Activated CD4-positive, alpha-beta T cell treated with anti-CD3 and anti-CD28 coated beads, Interleukin-10, Interleukin-2, amounts not matched to agents 100 ng/mL and 50 ng/mL, durations not matched to agents 16 hours and 8 hours (primary cell): ENCODE measurements at places on chromosomes 6 and 20.

DNA sequence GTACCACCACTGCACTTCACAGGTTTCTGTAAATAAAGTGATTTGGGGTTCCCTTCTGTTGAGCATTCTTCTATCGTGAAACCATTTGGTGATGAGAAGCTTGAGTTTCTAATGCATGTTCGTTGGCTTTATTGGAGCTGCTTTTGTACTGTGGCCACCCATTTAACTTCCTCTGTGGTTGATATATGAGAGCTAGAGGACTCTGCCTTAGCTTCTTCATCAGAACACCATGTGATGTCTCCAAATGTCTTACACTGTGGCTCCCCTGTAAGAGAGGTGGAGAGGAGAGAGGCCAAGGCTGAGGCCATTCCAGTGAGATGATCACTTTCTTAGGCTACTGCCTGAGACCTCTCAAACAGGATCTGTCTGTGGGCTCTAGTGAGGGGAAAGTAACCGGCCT, 114.5 kb downstream of the SLC16A10 start:
- DNase-seq, result no peak

GRCh38 chr20:9035126-9035525, 33.8 kb upstream of the PLCB4 start:
- no peak for DNase-seq

DNA sequence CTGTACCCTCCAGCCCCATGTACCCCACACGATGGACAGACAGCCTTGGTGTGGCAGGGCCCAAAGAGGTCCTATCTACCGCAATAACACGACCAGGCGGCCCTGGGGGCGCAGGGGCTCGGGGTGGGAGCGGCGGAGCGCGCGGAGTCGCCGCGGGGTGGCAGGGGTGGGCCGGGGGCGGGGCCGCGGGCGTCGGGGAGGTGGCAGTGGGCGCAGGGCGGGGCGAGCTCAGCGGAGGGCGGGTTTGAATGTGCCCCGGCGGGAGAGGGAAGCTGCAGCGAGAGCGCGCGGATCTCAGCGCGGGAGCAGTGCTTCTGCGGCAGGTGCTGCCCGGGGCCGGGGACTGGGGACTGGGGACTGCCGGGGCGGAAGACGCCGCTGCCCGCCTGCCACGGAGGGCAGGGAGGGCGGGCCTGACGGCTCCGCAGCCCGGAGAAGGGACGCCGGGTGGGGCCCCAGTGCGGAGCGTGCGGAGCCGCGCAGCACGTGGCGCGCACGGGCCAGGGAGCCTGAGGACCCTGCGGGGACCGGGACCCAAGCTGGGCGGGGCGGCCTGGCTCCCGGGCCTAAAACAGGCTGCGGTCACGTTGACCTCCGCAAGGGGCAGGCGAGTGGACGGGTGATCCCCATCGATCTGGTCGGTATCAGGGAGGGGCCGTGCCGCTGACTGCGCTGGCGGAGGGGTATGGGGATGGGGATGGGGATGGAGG, at the start of gene SLC29A1:
SLC29A1 (plus strand) TSS at position 277 of the 710 bp plus-strand sequence. CDS start 3,719 bp downstream, outside the sequence.
- DNase-seq, result peak; percentile 90

DNA sequence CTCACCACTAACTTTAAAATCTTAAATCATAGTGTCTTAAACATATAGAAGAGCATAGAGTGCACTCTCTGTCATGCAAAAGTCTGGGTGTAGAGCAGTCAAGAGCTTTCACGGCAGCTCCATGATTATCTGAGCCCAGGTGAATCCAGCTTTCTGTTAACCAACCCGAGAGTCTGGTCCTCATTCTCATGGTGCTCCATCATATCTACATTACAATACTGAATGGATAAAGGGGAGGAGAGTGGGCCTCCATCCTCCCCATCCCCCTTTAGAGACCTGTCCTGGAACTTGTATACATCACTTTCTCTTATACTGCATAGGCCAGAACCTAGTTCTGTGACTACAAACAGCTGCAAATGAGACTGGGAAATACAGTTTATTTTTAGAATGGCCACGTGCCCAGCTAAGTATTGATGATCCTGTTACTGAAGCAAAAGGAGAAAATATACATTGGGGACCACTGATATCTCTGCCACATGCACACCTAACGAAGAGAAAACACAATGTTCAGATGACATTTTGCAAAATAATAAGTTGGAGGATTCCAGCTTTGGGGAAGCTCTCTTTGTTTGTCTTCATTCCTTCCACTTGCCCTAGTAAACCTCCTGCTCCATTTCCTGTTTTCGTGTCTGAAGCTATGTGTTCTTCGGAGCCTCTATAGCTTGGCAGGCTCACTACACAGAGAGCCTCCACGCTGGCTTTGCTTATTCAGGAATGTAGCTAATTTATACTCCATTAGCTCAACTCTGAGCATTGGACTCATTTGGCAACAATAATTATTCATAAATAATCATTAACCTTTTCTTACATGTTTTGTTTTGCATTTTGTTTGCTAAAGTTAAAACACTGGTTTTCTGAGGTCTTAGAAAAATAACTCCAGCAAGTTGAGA, 110.1 kb downstream of the IYD start:
- no peak for DNase-seq

GRCh38 chr6:34554291-34555006, 1.7 kb downstream of the SPDEF start:
- no peak for DNase-seq

DNA sequence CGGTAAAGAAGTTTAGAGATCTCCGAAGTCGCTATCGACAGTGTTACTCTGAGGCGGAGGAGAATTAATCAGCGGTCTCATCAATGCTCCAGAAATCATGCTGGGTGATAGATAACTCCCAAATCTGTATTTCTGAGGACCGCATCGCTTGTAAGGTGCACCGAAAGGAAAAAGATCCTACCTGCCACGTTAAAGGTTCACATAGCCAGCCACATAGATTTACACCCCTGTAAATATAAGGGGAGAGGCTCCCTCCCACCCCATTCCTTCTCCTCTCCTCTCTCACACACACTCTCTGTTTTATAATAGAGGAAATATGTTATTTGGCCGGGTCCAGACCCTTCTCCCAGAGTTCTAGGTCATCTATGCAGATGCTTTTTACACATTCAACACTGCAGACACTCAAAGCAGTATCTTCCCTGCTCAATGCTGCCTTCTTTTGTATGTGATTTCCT, 620 bp upstream of the DEK start:
- DNase-seq, result no peak

DNA sequence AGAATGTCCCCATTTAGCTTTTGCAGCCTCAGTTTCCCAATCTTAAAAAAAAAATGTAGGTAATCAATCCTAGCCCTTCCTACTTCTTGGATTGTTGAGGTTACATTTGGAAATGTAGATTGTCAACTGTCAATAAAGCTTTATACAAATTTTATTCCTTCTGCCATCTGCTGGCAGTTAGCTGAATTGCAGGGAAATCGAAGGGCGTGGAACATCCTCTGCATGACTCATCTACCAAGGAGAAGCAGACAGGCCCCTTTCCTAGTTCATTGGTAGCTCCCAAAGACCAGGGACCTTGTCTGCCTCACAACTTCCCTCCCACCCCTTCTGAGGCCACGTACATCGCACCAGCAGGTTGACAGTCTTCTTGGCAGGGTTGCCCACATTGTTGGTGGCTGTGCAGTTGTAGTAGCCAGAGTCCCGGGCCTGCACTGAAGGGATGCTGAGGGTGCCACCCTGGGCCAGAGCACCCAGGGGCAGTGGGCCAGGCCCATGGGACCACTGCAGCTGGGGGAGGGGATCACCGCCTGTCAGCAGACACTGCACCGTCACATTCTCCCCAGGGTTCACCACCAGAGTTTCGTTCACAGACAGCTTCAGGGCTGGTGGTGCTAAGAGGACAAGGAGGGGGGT, 43.6 kb downstream of the MDGA1 start:
- DNase-seq, result peak; percentile 67

DNA sequence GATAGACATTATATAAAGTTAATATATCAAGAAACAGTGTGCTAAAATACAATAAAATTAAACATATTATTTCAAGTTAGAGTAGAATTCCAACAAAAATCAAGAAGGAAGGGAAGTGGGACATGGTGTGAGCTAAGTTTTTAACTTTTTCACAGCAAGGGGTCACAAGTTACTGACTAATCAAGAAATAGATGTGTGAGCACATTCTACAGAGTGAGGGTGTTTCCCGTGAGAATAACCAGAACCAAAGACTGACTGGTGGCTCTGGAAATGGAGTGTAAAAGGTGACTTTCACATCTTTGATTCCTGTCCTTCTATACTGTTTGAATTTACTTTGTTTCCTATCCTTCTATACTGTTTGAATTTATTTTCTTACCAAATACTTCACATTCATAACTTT, 206.6 kb downstream of the TASP1 start:
- no peak for DNase-seq
